ENCODE measurements at places on chromosomes 12 and 14.
A peak's percentile ranks its signal among the peaks of the same experiment; 100 is the strongest.

GRCh38 chr14:99980299-99980698 is 84.9 kb upstream of the EVL start:
- DNase-seq: no peak

GRCh38 chr12:46470036-46470627 is 97.6 kb upstream of the SLC38A2 start:
- no peak for DNase-seq

DNA sequence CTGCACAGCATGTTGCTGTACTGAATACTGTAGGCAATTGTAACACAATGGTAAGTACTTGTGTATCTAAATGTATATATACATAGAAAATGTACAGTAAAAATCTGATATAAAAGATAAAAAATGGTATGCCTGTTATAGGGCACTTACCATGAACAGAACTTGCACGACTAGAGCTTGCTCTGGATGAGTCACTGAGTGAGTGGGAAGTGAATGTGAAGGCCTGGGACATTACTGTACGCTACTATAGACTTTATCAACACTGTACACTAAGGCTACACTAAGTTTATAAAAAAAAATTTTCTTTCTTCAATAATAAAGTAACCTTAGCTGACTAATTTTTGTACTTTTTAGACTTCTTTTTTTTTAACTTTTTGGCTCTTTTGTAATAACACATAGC is 24.2 kb upstream of the NEDD1 start:
- no peak for DNase-seq

DNA sequence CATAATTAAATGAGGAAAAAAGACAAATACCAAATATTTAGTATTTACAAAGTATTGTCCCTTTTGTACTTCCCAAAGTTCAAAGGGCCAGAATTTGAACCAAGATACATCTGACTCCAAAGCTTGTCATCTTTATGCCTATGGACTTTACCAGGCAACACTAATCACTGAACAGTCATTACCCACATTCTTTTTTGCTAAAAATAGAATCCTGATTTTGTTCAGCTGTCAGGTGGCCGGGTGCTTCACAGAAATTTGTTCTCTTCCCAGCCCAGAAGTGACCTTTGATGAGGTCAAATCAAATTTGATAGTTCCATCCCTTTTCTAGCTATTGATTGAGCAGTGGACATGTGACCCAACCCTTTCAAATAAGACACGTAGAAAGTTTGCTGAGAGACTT is 121.6 kb downstream of the LLPH start:
- DNase-seq: no peak

GRCh38 chr12:68814490-68815231 is 6.7 kb downstream of the MDM2 start:
- DNase-seq: no peak

GRCh38 chr12:29287622-29288021 is 93.3 kb downstream of the ERGIC2 start:
- no peak for DNase-seq

DNA sequence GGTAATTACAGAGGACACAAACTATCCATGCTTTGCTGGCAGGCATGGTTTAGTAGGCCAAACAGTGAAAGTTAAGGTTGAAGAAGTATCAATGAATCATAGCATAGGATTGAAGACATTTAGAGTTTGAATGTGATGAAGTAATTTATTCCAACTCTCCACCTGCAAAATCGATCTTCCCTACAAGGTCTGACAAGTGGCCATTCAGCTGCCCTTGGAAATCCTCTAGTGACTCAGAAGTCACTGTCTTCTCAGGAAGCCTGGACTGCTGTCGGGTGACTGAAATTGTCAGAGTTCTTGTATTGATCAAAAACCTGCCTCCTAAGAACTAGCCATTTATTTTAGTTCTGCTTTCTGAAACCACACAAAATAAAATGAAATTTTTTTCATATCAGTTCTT is 17.7 kb upstream of the STXBP6 start:
- DNase-seq: no peak

GRCh38 chr12:80100591-80100990 is 1.3 kb downstream of the OTOGL start:
- DNase-seq: no peak

DNA sequence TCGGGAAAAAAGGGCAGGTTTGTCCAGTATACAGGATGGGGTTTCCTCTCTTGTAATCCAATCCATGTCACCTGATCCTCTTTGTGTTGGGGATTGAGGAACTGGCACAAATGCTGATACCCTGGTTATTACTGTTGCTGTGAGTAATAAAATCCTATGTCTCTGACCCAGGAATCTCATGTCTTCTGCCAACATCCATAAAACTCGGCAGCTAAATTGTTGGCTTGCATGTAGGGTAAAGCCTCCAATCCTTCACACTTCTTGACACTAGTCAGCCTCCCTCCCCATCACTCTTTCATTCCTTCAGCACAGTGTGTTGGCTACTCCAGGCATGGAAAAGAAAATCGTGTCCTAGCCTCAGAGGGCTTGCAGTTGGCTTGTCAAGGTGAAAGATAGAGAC is 9.2 kb upstream of the NOS1 start:
- no peak for DNase-seq

- DNase-seq: no peak
Measured at GRCh38 chr12:120350576-120351350, 18.2 kb downstream of the MSI1 start.

GRCh38 chr14:99727096-99727870 is 43.2 kb downstream of the CYP46A1 start:
- no peak for DNase-seq

DNA sequence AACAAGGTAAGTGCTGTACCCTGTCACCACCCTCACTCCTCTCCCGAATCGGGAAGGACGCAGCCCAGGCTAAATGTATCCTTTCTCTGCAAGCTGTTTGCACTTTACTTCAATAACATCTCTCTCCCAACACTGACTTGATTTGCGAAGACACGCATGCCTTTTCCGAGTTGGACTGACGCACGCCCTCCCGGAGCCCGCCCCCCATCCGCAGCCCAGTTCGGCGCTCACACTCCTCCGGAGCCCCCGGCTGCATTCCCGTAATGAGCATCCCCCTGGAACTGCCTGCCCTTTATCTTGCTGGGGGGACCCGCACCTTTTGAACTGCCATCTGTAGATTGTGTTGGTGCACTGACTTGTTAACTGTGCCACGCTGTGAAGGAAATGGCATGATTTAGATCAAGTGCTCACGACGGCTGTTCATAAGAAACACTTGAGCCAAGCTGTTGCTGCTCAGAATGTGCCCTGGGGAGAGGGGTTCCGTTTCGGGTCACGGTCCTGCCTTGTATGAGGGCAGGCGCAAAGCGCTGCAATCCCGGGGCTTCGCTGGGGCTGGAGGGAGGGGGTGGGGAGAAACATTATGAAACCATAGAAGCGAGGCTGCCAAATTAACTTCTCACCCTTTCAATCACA is 176.6 kb upstream of the CDKN3 start:
- no peak for DNase-seq

DNA sequence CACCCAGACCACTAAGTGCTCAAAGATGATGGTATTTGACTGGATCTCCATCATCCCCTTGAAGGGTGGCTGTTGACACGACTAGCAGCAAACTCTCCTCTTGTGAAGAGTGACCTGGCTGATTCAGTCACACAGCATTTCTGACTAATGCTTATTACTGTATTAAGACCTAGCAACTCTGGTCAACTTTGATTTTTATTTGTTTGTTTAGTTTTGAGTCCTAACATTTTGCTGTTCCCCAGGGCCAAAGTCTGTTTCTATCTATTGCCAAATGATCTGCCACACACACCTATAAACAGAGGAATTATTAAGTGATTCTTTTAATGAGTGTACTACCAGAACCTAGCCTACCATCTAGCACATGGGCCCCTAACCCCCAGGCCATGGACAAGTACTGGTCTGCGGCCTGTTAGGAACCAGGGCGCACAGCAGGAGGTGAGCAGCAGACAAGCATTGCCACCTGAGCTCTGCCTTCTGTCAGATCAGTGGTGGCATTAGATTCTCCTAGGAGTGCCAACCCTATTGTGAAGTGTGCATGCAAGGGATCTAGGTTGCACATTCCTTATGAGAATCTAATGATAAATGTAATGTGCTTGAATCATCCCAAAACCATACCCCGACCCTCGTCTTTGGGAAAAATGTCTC is 120.0 kb downstream of the RPS6KA5 start:
- DNase-seq: no peak

- no peak for DNase-seq
Measured at GRCh38 chr12:38607295-38607694, 290.7 kb downstream of the ALG10B start.

- DNase-seq: no peak
Measured at GRCh38 chr12:124259154-124260066, 35.5 kb upstream of the RFLNA start.

DNA sequence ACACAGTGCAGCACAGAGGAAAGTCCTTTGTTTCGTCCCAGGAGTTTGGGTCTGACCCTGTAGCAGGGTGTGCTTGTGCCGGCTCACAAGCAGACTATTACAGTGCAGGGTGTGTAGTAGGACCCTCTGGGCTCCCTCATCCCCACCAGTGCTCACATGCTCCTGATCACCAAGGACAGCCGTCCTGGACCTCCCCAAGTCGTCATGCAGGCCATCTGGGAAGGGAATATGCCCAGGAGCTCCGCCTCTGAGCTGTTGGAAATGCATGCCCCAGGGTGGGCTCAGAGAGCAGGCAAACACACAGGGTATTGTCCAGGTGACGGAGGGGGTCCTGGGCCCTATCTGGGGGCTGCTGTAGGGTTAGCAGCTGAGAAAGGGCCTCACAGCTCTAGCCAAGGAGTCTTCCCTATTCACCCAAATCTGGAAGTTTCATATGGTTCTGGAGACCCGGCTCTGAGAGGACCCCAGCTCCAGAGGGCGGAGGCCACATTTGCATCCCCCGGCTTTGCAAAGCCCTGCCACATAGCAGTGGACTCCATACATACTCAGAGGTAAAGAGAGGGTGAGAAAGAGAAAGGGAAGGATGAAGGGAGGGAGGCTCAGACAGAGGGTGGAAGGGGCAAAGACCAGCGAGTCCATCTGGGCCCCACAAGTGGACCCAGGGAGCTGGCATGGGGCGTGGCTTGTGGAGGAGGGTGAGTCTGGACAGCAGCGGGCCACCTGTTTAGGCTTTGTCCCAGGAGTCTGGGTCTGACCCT is 53.5 kb upstream of the PPP2R5C start:
- no peak for DNase-seq

DNA sequence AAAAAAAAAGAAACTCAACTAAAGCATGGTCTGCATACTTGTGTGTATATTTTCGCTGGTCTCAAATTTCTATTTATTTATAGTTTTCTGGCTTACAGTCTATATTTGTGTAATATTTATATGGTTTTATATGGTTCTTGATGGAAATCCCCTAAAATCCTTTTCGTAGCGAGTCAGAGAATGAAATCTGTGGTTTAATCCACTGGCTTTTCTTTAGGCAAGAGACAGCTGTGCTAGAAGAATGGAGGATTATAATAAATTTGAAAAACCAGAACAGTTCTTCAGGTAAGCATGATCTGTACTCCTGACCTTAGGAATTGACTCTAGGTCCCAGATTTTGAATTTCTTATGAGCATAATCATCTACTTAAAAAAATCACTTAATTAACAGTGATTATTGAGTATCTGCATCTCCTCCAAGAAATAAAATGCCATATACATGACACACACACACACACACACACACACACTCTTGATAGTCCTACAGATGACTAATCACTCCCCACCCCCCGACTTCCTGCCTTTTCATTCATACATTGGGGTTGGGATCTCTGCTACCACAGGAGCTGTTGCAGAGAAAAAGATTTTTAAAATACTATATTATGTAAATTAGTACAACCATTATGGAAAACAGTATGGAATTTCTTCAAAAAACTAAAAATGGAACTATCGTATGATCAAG is 113.4 kb downstream of the CRADD start:
- DNase-seq: no peak

DNA sequence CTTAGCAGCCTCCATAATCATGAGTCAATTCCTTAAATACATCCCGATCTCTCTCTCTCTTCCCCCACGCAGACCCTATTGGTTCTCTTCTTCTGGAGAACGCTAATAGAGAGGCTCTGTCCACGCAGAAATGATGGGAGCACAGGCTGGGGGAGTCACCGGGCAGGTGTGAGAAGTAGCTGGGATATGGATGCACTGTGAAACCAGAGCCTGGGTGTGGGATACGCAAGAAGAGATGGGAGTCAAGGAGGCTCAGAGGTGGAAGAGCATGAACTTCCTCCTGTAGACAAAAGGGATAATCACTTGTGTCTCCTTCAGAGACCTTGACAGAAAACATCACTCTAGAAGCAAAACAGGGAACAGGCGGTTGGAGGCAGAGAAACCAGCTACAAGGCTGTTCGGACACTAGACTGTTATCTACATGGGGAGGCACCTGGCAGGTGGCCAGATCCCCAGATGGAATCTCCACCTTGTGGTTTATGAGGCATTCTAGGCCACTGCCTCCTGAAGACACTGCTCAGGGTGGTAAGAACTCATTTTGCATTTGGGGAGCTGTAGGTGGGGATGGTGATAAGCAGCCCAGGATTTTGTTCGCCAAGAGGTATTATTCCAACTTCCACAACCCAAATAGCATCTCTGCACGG is 7.2 kb upstream of the SELPLG start:
- DNase-seq: no peak

- peak; percentile 45 for DNase-seq
Measured at GRCh38 chr12:49662998-49663843, 39.9 kb downstream of the PRPF40B start.

GRCh38 chr12:45572114-45572513 is 157.4 kb upstream of the ARID2 start:
- no peak for DNase-seq

GRCh38 chr14:96852823-96853422 is 55.7 kb downstream of the VRK1 start:
- DNase-seq: no peak

GRCh38 chr12:5739917-5740316 is 205.1 kb downstream of the ANO2 start:
- no peak for DNase-seq

GRCh38 chr14:23164949-23165348 is 18.5 kb downstream of the SLC7A8 start:
- DNase-seq: no peak

- no peak for DNase-seq
Measured at GRCh38 chr12:106079148-106079738, 59.5 kb downstream of the NUAK1 start.

DNA sequence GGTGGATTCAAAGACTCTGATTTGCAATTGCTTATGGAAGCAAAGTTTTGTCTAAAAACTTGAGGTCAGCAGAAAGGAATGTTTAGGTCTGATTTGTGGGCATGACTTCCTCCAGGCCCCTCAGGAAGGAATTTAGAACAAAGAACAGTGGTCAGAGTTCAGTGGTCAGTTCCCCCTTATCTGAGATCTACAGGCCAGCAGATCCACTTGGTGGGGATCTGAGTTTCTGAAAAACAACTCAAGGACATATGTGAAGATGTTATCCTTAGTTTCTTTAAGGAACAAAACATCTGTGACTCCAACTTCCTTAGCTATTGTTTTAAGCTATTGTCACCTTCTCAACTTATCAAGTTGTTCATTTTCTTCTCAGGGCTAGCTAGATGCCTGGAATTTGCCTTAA is 28.0 kb upstream of the NAA30 start:
- no peak for DNase-seq

GRCh38 chr12:100348657-100349454 is 8.0 kb upstream of the SLC17A8 start:
- no peak for DNase-seq

- DNase-seq: no peak
Measured at GRCh38 chr12:66742508-66743367, 63.9 kb upstream of the GRIP1 start.

Measured in activated T-helper 1 cell treated with anti-CD3 and anti-CD28 coated beads, Interleukin-2, amount 50 U/mL, for 16 hours (primary cell).